ENCODE measurements at places on chromosomes 6 and 20.

GRCh38 chr6:109465772-109466171 lies 10.2 kb upstream of the MICAL1 start:
- peak; percentile 99 for DNase-seq

GRCh38 chr20:9031991-9032390 lies 36.9 kb upstream of the PLCB4 start:
- DNase-seq, result no peak

- DNase-seq, result no peak
Measured at GRCh38 chr6:42336431-42336830, 115.3 kb downstream of the TRERF1 start.

GRCh38 chr6:12479451-12479850 lies 189.3 kb downstream of the EDN1 start:
- no peak for DNase-seq

- no peak for DNase-seq
Measured at GRCh38 chr6:163750431-163751031, 336.0 kb downstream of the QKI start.

DNA sequence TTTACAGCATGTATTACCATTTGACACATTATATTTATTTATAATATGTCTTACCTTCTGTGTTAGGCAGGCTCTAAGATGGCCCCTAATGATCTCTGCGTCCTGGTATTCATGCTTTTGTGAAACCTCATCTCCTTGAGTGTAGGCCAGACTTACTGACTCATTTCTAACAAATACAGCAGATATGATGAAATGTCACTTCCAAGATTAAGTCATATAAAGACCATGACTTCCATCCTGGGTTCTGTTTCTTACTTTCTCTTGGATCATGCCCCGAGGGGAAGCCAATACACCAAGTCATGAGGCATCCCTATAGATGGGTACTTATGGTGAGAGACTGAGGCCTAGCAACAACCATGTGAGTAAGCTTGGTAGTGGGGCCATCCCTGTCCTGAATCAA lies 30.2 kb downstream of the ZHX3 start:
- no peak for DNase-seq

DNA sequence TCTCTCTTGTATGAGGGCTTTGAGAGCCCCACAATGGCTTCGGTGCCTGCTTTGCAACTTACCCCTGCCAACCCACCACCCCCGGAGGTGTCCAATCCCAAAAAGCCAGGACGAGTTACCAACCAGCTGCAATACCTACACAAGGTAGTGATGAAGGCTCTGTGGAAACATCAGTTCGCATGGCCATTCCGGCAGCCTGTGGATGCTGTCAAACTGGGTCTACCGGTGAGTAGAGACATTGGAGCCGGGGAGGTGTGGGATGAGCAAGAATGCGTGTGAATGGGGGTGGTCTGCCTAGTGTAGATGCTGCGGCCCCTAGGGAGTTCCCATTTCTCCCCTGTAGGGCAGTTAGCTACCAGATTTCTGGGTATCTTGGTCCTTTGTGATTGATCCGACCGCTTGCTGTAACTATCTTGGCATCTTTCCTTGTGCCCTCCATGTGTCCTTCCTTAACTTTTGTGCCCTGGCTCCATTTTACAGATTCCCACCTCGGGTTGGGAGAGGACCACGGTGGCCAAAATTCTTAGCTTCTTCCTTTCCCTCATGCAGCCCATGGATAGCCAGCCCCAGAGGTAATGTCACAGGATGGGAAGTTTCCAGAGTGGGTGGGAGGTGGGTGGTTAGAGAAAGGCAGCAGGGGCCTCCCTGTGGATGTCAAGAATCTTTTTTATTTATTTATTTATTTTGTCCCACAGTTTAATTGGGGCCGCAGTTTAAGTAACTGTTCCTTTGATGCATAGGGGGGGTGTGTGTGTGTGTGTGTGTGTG lies 6.3 kb downstream of the BRD2 start:
- no peak for DNase-seq
